AG04450 (cell line): ENCODE measurements at places on chromosomes 4 and X. TPM values are rescaled to one million over a fixed set of nuclear protein-coding genes. Genes with fewer than 3 reads are reported as not detected.

GRCh38 chr4:4455210-4455865, 68.4 kb downstream of the NSG1 start:
- DNase-seq, result no peak

DNA sequence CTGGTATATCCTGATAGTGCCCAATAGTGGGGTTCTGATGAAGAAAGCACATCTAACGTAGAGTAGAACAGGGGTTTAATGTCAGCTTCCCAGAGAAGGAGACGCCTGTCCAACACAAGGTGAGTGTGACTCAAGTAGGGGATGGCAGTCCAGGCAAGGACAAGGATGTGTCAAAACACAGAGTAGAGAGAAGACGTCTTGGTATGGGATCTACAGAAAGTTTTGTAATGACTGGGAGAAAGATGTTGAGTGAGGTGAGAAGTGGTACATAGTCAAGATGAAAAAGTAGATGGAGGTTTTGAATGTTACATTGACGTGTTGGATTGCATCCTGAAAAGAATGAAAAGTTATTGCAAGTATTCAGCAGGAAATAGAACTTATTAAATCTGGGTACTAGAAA, 124.4 kb downstream of the TMA16 start:
- DNase-seq, result no peak

- no peak for DNase-seq
These were observed 35.7 kb upstream of the BMP15 start for GRCh38 chrX:50874876-50875275.

DNA sequence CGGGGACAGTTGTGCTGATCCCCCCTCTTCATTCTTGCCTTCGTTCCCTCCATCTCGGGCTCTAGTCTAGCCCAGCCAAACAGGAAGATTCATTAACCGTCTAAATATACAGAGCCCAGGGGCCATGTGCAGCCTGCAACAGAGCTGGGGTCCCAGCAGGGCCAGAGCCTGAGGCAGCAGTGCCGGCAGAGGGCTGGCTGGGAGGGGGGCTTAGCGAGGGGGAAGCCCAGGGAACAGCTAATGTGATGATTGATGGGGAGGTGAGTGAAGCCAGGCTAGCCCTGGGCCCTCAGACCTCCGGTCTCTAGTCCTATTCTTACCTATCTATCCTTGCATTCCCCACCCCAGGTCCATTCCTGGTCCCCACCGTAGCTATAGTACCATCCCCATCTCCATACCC, 22.3 kb downstream of the EFNB1 start:
- no peak for DNase-seq

- DNase-seq, result no peak
These were observed 58.2 kb upstream of the DIPK2B start for GRCh38 chrX:45258731-45259402.

Gene CFAP47
- not detected in 2 replicates for polyA plus RNA-seq
